ENCODE measurements at places on chromosomes 5 and 9.

DNA sequence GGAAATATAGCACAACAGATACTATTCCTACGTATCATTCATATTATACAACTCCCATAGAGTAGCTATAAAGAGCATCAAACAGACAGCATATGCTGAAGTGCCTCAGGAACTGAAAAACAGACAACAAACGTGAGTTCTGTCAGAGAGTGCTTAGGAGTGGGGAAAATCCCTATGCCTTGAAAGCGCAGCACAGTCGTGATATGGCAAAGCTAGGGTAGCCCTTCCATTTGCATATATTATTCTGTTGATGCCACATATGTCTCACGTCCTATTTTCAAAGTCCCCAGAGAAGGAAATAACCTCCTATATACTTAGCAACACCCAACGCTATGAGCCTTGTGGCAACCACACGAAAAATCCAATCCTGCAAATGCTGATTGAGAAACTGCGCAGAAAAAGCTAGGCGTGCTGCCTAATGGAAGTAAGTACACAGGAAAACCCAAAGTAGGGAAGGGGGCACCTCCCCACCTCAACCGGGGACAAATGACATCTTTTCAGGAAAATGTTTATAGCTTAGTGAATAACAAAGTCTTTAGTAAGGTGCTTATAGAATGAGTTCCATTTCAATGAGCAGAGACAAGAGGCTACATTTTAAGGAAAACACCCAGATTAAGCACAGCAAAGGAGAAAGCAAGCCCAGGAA is 105.1 kb downstream of the MED10 start:
- H3K27ac ChIP-seq, result no peak overlapping the region
- DNase-seq, result no peak
- no peaks in the 10 kb centered on the region for H3K36me3 ChIP-seq

DNA sequence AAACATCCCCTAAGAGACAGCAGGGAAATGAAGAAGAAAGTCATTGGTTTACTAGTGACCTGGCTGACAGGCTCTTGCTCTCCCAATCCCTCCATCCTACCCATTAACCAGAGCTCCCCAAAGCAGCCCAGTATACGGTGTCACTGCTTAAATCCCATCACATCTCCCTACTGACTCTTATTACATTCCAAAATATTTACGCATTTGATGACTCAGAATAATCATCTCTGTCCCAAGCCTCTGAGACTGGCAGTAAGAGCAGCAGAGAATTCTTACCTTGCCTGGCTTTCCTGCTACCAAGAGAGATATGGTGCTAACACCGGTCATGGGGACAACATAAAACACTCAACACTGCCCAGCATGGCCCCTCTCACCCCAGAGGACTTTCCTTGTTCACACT is 20.2 kb upstream of the WHRN start:
- H3K36me3 ChIP-seq, result no peaks in the 10 kb centered on the region
- no peak overlapping the region for H3K27ac ChIP-seq
- no peak for DNase-seq
- no peaks in the 10 kb centered on the region for H3K4me1 ChIP-seq
- H3K4me3 ChIP-seq, result no peak overlapping the region
- peaks cover 4% of the 10 kb centered on the region for H3K27me3 ChIP-seq

DNA sequence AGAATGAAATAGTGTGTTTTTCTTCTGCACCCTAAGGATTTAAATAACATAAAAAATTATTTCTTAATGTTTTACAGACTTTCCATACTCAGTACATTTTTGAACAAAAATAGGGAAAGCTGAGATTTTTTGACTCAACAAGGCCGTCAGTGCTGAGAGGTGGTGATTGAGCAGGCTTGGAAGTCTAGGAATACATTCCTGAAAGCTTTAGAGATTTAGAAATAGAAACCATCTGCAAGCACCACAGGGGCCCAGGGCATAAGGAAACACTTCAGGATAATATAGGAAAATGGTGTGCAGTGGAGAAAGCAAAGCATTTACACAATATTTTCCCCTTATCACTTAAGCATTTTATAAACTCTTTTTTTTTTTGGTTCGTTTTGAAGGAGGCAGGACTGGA is 5.2 kb downstream of the BASP1 start:
- no peaks in the 10 kb centered on the region for H3K27me3 ChIP-seq
- H3K4me3 ChIP-seq, result no peak overlapping the region
- no peak for DNase-seq
- H3K27ac ChIP-seq, result no peak overlapping the region

- no peaks in the 10 kb centered on the region for H3K27me3 ChIP-seq
- DNase-seq, result no peak
- no peaks in the 10 kb centered on the region for H3K4me1 ChIP-seq
- H3K27ac ChIP-seq, result no peak overlapping the region
Measured at GRCh38 chr5:109965634-109966033, 275.9 kb downstream of the MAN2A1 start.

DNA sequence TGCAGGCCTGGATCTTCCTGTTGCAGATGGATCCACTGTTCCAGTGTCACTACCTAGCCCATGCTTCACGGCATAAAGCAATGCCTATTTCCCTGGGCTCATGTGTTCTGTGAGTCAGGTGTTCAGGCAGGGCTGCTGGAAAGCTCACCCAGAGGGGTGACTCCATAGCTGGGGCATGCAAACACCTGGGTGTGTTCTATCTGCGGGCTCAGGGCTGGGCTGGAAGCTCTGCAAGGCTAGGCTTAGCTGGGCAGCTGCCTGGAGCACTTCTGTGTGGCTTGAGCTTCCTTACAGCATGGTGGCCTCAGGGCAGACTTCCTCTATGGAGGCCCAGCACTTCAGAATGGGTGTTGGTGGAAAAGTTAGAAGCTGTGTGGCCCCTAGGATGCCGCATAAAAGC is 139.9 kb downstream of the GADD45G start:
- no peak overlapping the region for H3K27ac ChIP-seq
- H3K4me3 ChIP-seq, result no peak overlapping the region
- H3K27me3 ChIP-seq, result no peaks in the 10 kb centered on the region
- H3K4me1 ChIP-seq, result peaks cover 56% of the 10 kb centered on the region
- no peaks in the 10 kb centered on the region for H3K36me3 ChIP-seq

GRCh38 chr9:136694163-136694871 is 7.1 kb upstream of the AGPAT2 start:
- H3K4me1 ChIP-seq, result no peaks in the 10 kb centered on the region
- DNase-seq, result no peak
- no peaks in the 10 kb centered on the region for H3K36me3 ChIP-seq
- H3K27me3 ChIP-seq, result no peaks in the 10 kb centered on the region
- H3K27ac ChIP-seq, result no peak overlapping the region
- no peak overlapping the region for H3K4me3 ChIP-seq

GRCh38 chr9:94908583-94909249 is 182.2 kb downstream of the AOPEP start:
- H3K36me3 ChIP-seq, result no peaks in the 10 kb centered on the region
- H3K4me3 ChIP-seq, result no peak overlapping the region
- H3K27me3 ChIP-seq, result no peaks in the 10 kb centered on the region

GRCh38 chr5:37838933-37839341 is 904 bp downstream of the GDNF start:
- peaks cover 35% of the 10 kb centered on the region for H3K27me3 ChIP-seq
- no peaks in the 10 kb centered on the region for H3K36me3 ChIP-seq
- DNase-seq, result no peak

All from CD8-positive, alpha-beta memory T cell (primary cell).